GM12864 (cell line): ENCODE measurements at places on chromosomes 16 and 17.

DNA sequence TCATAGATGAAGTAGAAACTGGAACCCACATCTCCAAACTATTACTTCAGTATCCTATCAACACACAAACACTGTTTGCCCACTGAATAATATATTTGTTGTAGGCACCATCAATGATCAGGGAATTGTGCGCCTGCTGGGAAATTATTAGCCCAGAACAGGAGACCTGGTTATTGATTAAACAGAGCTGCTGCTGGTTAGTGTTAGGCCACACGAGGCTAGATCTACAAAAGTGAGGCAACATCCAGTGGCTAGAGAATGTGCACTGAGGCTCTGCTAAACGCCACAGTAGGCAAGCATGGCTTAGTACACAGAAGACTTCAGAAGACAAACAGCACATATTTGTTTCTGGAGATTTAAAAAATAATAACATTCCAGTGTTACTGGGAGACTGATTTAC, 11.0 kb downstream of the ABHD15 start:
- DNase-seq: no peak

- no peak for DNase-seq
Observed at GRCh38 chr17:55299162-55299838, 34.5 kb downstream of the HLF start.

GRCh38 chr16:72120026-72120425, 26.4 kb downstream of the DHX38 start:
- DNase-seq: no peak

DNA sequence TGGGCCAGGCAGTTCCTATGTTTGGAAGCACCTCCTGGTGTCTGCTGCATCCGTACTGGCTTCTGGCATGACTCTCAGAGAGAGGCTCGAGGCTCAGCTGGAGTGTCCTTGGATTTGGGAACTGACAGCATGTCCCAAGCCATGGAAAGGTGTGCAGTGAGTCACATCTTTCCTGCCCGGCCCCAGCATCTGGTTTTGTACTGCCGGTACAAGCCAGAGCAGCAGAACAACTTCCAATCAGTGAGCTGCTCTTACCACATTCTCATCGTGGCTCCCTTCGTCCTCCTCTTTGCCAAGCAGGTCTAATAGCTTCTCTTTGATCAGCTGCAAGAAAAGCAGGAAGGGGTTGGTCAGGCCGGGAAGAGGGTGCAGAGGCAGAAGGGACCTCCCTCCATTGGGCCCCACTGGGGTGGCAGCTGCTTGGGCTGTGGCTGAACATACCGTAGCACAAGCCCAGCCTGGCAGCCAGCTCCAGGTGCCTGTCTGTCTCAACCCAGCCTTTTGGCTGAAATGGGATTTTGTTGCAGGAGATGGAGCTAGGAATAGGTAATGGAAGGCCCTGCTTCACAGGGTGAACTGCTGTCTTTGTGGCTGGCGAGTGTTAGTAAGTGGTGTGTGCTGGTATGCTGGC, 24.2 kb downstream of the SPACA3 start:
- no peak for DNase-seq

GRCh38 chr16:85204242-85205010, 92.2 kb upstream of the CIBAR2 start:
- no peak for DNase-seq
